ENCODE measurements at places on chromosomes 11 and 22. TPM values are rescaled to one million over a fixed set of nuclear protein-coding genes. Genes with fewer than 3 reads are reported as not detected.

The LMO2 gene
- 92.6 TPM for total RNA-seq

The CLMP gene
- 146 TPM for total RNA-seq

The ANKK1 gene
- total RNA-seq = 0.06 TPM

The DCHS1 gene
- 5.4 TPM for total RNA-seq

The C11orf87 gene
- under 0.01 TPM for total RNA-seq

The SLC5A12 gene
- 0.06 TPM for total RNA-seq

The KDM4E gene
- not detected for total RNA-seq

The GNAZ gene
- total RNA-seq = 1.8 TPM

The RAB38 gene
- total RNA-seq = 5.9 TPM

The MPZL3 gene
- 0.19 TPM for total RNA-seq

The PRODH gene
- total RNA-seq = 0.06 TPM

The MORC2 gene
- 13.6 TPM for total RNA-seq

The PGA5 gene
- not detected for total RNA-seq

The C11orf42 gene
- not detected for total RNA-seq

The OR5A1 gene
- total RNA-seq = not detected

The CABP4 gene
- total RNA-seq = 0.26 TPM

The NCF4 gene
- not detected for total RNA-seq

The C11orf21 gene
- not detected for total RNA-seq

The PITPNB gene
- 20.5 TPM for total RNA-seq

The CFAP300 gene
- total RNA-seq = 7.8 TPM

Data from aortic smooth muscle cell (primary cell).